ENCODE measurements at places on chromosomes 4 and X.

GRCh38 chr4:183360161-183360919, 38.1 kb upstream of the CLDN24 start:
- no peak for DNase-seq

GRCh38 chrX:131061306-131061705, 3.2 kb downstream of the ARHGAP36 start:
- DNase-seq: no peak

DNA sequence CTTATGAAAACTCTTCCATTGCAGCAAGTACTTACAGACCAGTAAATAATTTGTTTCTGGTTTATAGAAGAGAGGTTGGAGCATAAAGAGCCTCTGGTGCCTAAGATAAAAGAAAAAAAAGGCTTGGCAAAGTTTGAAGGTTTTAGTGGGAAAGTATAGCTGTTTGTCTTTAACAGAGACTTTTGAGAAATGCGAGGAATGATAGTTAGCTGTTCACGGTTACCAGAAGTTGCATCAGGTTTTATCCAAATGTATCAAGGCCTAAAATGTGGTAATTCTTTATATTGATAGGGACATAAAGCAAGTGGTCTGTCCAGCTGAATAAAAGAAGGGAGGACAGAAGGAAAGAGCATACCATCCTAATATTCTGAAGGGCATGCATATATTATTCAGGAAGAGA, 29.3 kb downstream of the RAP1GDS1 start:
- DNase-seq: no peak

- DNase-seq: no peak
These were observed 20.6 kb downstream of the ZBTB33 start for GRCh38 chrX:120271218-120271617.

- DNase-seq: no peak
These were observed 56.7 kb downstream of the ANK2 start for GRCh38 chr4:113106108-113106507.

DNA sequence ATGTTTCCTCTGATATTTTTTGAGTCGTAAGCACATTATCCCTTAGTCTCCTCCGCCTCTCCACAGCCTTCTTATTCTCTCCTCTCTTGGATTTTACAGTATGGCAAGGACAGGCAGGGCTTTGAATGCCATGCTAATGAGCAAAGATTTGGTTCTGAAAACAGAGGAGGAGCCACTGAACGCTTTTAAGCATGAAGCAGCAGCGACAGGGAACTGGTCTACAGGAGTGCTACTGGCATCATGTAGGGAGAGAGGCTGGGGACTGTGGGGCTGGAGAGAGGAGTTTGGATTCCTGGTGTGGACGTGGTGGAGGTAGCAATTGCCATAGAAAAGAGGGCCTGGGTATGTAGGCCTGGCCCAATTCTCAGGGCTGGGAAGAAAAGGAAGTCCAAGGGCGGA, 4.6 kb upstream of the CD99L2 start:
- DNase-seq: no peak

- DNase-seq: no peak
These were observed 35.1 kb upstream of the ZNF41 start for GRCh38 chrX:47518144-47518543.

DNA sequence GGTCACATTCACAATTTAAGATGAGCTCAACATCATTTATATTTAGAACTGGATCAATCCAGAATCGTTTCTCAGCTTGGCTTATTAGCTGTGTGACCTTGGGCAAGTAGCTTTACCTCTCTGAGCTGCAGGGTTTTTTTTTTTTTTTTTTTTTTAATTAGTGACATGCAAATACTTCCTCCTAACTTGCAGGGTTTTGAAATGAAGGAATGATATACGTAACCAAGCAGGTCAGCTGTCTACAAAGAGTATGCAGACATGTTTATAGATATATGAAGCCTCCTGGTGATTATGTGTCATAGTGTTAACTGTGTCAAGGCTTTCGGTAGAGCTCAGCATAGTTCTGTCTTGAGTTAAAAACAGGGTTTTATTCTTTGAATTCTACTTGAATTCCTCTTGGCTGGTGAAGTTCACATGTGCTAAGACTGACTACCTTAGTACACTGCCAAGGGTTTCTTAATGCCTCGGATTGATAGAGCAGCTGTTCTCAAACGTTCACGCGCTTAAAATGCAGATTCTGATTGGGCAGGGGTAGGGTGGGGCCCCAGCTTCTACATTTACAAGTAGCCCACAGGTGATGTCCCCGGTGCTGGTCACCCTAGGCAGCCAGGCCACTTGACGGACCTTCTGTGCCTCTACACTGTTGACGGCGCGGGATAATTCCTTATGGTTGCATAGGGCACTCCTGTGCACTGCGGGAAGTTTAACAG, 654 bp upstream of the STS start:
- no peak for DNase-seq

DNA sequence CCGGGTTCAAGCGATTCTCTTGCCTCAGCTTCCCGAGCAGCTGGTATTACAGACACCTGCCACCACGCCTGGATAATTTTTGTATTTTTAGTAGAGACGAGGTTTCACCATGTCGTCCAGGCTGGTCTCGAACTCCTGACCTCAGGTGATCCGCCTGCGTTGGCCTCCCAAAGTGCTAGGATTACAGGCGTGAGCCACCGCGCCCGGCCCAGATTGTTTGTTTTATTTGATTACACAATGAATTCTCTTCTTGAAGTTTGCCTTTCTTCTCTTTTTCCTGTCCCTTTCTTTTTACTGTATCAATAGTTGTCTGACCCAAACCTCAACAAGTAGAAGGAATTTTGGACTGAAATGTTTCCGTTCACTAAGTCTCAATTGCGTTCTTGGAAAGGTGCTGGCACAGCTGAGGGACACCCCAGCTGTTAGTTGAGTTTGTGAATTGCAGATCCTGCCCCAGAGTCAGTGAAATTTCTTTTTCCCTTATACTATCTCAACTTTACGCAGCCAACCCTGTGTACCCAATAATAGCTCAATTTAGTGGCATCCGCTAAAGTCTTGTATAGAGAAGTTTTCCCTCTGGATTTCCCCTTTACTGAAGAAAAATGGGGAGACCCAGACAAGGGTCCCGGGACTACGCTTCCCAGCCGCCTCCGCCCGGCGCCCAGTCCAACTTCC, 639 bp upstream of the MTM1 start:
- no peak for DNase-seq

DNA sequence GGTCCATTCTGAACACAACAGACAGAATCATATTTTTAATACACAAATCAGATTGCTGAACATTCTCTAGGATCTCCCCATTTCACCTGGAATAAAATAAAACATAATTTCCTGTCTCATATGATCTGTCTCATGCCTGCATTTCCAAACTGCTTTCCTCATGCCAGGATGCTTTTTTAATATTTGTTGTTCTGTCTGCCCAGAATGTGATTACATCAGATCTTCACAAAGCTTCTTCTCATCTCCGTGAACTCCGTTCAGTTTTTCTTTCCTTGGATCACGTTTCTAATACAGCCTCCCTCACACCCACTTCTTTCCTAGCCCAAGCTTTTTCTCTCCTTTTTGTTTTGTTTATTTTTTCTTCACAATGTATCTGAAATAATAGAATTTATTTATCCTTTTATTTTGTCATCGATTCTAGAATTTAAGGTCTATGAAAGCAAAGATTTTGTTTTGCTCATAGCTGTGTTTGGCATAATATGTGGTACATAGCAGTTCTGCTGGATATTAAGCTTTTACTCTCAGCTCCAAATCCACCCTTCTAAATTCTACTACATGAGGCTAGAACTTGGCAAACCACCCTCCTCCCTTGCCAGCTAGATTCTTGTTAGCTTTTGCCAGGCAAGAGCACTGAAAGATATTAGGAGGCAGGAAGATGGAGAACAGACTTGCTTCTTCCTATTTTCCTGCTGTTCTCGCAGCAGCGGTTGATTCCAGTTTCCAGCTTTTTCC, 165.5 kb upstream of the SLIT2 start:
- no peak for DNase-seq

DNA sequence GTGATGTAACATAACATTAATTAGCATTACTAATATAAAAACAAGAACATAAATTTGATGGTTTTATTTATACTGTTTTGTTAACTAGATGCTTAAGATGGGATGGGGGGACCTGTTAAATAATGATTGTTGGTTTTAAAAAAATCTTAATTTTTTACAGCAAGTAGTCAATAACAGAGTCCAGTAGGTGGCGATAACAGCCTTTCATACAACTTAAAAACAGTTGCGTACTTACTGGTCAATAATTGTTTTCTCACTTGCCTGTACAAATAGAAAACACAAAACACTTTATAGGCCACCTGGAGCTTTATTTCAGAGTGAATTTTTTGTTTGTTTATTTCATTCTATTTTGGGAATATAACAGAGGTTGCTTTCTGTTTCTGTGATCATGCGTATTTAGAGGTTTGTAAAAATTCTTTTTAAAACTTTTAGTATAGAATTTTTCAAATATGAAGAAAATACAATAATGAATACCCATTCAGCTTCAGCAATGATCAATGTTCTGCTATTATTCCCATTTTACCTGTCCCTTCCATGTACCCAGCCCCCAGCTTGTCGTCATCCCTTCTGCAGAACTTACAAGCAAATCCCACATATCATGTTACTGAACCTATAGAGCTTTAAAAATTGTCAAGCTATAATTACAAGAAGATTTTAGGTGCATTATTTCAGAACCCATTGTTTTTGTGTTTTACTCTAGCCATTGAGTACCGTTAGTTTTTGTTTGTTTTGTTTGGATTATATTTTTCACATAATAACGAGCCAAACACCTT, 97.1 kb downstream of the MRPL1 start:
- DNase-seq: no peak

- DNase-seq: no peak
These were observed 57.2 kb downstream of the CPZ start for GRCh38 chr4:8649631-8650361.

- no peak for DNase-seq
These were observed 78.1 kb upstream of the TRIM2 start for GRCh38 chr4:153126137-153126536.

- DNase-seq: no peak
These were observed 134.1 kb upstream of the MAMLD1 start for GRCh38 chrX:150229030-150229429.

DNA sequence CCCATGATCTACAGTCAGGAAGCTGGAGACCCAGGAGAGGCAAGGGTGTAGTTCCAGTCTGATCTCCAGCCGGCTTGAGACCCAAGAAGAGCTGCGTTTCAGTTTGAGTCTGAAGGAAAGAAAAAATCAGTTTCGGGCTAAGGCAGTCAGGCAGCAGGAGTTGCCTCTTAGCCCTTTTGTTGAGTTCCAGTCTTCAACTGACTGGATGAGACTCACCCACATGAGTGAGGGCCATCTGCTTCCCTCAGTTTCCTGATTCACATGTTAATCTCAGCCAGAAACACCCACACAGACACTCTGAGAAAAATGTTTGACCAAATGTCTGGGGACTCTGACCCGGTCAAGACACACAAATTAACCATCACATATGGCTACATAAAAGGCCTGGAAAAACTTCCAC, 73.6 kb upstream of the ELOVL6 start:
- no peak for DNase-seq

GRCh38 chr4:18155067-18156041, 133.8 kb upstream of the LCORL start:
- DNase-seq: no peak

DNA sequence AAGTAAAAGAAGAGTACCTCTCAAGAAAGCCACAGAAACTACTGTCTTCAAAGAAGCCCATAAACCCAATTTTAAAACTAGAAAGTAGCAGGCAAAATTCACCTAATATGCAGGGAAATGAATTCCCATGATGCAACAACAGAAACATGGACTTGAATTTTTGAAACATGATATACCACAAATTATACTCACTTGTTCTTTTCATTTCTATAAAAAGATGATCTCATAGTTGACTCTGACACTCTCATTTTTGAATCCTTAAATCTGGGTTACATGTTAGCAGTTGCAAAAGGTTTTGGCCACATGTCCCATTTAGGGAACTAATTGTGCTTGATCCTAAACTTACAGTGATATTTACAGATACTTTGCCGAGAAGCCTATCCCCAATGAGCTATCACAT, 1130.8 kb downstream of the FAT4 start:
- DNase-seq: no peak

- DNase-seq: no peak
These were observed 7.6 kb downstream of the ZIC3 start for GRCh38 chrX:137573324-137574101.

- no peak for DNase-seq
These were observed at the start of gene ANOS1 for GRCh38 chrX:8731559-8732395. ANOS1 (minus strand) TSS chrX:8732137; CDS start chrX:8732036, 101 bp downstream.

DNA sequence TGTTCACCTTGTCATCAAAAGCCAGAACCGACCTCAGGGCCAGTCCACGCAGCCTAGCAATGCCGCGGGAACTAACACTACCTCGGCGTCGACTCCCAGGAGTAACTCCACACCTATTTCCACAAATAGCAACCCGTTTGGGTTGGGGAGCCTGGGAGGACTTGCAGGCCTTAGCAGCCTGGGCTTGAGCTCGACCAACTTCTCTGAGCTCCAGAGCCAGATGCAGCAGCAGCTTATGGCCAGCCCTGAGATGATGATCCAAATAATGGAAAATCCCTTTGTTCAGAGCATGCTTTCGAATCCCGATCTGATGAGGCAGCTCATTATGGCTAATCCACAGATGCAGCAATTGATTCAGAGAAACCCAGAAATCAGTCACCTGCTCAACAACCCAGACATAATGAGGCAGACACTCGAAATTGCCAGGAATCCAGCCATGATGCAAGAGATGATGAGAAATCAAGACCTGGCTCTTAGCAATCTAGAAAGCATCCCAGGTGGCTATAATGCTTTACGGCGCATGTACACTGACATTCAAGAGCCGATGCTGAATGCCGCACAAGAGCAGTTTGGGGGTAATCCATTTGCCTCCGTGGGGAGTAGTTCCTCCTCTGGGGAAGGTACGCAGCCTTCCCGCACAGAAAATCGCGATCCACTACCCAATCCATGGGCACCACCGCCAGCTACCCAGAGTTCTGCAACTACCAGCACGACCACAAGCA, 898 bp downstream of the UBQLN2 start:
- peak; percentile 76 for DNase-seq

DNA sequence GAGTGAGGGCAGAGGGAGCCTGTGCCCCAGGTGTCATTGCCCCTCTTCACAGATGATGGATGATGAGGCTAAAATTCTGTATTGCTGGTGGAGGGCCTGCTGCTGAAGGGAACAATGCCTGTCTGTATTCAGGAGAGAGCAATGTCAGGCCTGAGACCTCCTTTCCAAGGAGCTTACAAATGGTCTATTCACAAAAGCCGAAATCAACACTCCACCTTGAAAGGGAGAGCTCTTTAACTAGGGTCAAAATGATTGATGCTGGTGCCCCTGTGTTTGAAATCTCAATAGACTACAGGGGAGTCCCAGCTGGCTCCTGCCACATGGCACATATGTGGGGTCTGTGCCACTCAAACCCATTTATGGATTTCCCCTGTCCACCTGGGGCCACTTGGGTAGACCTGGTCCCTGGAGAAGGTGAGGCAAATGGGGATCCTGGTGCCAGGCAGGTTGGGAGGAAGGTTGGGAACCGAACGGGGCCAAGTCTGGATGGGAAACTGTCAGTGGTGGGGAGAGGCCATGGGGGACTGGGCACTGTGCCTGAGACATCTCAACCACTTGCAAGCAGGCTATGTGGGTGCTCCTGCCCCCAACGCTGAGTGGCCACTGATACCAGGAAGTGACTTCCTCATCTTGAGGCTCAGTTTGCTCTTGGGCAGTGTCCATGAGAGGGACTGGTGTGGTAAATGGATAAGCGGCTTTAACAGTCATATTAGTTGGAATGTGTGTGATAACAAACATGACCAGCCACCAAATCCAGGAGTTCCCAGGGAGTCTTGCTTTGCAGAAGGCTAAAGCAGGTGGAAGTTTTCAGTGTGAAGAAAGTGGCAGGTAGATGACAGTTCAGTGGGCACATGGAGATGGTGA, 223.8 kb upstream of the PSAPL1 start:
- peak; percentile 22 for DNase-seq

- no peak for DNase-seq
These were observed 16.5 kb downstream of the ELOVL6 start for GRCh38 chr4:110181890-110182289.

GRCh38 chrX:9582956-9583355, 118.1 kb downstream of the TBL1X start:
- no peak for DNase-seq

All from PC-9 (cell line).